ENCODE measurements at places on chromosomes 12 and 14.

- DNase-seq: peak; percentile 49
These were observed 109.2 kb upstream of the EGLN3 start for GRCh38 chr14:34059925-34060650.

GRCh38 chr12:123076604-123077297 is 74.1 kb downstream of the PITPNM2 start:
- DNase-seq: no peak

GRCh38 chr12:121776190-121777098 is 17.0 kb downstream of the RHOF start:
- peak; percentile 5 for DNase-seq

DNA sequence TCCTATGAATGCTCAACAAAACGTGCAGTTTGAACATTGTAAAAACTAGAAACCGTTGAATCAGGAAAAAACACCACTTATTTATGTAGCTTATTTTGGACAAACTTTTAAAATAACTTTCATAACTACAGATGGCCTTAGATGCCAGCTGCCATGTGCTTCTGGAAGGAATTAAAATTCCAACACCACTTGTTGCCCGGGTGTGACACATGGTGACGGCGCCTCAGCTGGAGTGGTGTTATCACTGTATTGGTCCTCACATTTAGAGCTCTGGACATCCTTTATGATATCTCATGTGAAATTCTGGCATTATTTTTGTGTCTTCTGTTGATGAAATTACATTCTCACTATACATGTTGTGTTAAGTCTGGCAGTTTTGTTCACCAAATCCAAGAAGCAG is 211.0 kb downstream of the IPO8 start:
- DNase-seq: no peak

Measured in NCI-H526 treated with DMSO at 0.1 percent for 48 hours (cell line).